Stimulated activated naive CD4-positive, alpha-beta T cell treated with Interleukin-2 at 50 U/mL for 16 hours (primary cell): ENCODE measurements at places on chromosomes 1 and 21.

GRCh38 chr1:170881268-170882265, 53.8 kb upstream of the MROH9 start:
- DNase-seq, result no peak

- DNase-seq, result no peak
Observed at GRCh38 chr1:23122023-23122748, 46.5 kb downstream of the LUZP1 start.

- DNase-seq, result no peak
Observed at GRCh38 chr1:101282314-101283038, 45.7 kb downstream of the S1PR1 start.

DNA sequence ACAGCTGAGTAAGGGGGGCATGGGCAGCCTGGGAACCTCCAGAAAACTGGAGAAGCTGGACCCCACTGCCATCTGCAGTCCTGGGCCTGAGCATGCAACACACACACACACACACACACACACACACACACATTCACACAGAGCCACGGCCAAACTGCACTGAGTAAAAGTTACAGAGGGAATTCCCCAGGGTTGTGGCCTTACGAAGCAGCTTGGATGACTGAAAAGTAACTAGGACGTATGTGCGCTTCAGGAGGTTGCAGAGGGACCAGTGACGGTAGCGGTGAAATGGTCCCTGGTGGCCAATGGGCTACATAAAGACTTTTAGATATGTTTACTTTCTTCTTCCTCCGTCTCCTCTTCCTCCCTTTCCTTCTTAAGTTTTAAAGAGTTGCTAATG, 232.5 kb upstream of the TMEM51 start:
- no peak for DNase-seq

GRCh38 chr1:29179641-29180184, 2.0 kb downstream of the SRSF4 start:
- DNase-seq, result no peak

DNA sequence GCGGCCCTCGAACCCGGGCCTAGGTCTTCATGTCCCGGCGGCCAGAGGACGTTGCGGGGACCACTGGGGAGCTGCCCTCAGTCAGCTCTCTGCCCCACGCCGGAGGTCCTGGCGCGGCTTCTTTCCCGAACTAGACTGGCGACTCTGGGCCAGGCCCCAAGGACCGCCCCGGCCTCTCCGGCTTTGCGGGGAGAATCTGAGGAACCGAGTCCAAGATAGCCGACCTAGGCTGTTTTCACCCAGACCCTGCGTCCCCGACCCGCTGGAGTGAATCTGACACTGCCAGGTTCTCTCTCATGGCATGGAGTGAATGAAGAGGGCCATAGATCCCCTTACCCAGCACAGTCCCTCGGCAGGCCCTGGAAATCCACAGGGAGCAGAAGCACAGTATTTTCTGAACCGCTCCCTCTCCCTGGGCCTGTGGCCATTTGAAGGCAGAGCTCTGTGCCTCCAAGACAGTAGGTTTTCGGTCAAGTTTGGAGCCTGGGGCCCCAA, 9.9 kb upstream of the BARHL2 start:
- DNase-seq, result no peak

DNA sequence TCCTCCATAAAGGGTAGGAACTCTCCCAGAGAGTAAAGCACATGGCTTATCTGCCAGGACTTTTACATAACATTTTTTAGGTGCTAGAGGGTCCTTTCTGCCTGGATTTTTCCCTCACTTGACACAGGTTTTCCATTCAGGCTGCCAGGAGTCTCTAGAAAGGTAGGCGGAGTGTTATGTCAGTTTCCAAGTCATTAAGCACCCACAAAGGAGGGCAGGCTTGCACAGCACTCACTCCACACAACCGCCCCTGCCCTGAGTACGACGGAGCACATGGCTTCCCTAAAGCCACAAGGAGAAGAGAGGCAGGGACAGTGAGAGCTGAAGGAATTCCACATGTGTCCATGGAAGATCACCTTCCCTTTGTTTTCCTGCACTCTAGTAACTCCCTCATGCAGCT, 55.7 kb downstream of the CAPZB start:
- DNase-seq, result no peak

DNA sequence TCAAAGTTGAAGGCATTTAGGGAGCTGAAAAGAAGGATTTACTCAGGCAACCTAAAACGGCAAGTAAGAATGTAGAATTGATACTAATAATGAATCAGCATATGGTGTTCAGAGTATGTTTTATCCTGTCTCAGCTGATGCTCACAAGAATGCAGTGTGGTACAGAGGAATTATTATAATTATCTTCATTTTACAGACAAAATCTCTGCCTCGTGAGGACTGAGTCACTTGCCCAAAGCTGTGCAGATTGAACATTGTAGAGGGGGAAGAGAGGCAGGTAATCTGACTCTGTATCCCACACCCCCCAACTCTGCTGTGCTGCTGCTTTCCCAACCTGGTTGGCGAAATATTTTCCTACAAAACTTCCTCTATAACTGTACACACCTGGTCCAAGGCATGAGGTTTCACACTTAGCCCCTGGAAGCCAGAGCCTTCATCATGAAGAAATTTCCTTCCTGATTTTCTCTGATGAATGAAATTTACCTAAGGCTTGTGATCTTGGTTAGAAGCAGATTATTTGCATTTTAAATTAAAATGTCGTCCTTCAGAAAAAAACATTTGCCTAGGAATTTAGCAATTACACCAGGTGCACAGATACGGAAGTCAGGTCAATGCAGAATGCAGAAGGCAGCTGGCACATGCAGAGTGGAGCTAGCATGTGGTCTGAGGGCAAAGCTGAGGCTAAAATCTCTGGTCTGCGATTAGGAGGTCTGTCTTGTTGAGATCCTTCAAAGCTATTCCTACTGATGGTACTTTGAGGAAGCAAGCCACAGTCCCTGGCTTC, 52.8 kb downstream of the DPT start:
- no peak for DNase-seq

- no peak for DNase-seq
Observed at GRCh38 chr1:212302745-212303383, 17.7 kb downstream of the PPP2R5A start.

- no peak for DNase-seq
Observed at GRCh38 chr1:107786203-107786845, 178.7 kb downstream of the VAV3 start.

- DNase-seq, result no peak
Observed at GRCh38 chr1:17520041-17520440, 19.5 kb upstream of the ARHGEF10L start.

DNA sequence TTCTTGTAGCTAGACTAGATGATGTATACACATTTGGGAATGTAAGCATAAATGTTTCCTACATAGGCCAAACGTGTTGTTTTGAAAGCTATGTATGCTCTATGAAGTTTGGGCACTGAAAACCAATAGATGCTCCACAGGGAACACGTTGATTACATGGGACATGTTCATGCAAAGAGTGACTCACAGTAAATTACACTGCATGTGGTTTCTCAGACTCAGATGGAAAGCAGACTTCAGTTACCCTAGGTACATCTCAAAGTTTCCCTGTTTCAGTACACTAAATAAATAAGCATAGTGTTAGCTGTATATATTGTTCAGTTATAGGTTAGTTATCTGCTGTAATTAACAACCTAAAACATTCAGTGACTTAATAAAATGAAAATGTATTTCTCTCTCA, 301.9 kb upstream of the RUNX1 start:
- DNase-seq, result no peak

- DNase-seq, result no peak
Observed at GRCh38 chr21:42162831-42163510, 56.0 kb upstream of the ABCG1 start.

- DNase-seq, result no peak
Observed at GRCh38 chr1:27572019-27572678, 31.8 kb downstream of the AHDC1 start.

DNA sequence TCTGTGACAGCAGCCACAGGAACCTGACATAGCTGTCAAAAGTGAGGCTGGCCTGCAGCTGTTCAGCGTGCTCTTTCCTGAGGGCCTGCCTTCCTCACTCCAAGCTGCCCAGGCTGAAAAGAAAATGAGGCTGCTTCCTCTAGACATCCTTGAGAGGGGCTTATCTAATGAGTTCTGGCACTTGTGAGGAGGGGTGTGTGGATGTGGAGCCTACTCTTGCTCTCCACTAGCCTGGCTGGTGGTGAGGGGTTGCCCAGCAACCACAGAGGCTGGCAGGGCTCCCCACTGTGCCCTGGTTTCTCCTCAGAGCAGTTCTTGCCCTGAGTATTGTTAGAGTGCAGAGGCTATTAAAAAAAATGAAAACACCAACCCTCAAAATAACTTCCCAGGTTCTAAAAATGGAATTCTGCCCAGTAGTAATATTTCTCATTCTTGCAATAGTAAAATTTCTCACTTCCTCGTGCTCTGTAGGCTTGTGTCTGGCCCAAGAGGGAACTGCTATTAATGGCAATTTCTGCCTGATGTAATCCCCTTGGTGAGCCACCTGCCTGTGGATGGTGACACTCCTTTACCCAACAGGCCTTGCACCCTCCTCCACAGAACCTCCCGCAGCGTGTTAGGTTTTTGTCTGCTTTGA, 52.6 kb upstream of the EPS8L3 start:
- DNase-seq, result no peak

DNA sequence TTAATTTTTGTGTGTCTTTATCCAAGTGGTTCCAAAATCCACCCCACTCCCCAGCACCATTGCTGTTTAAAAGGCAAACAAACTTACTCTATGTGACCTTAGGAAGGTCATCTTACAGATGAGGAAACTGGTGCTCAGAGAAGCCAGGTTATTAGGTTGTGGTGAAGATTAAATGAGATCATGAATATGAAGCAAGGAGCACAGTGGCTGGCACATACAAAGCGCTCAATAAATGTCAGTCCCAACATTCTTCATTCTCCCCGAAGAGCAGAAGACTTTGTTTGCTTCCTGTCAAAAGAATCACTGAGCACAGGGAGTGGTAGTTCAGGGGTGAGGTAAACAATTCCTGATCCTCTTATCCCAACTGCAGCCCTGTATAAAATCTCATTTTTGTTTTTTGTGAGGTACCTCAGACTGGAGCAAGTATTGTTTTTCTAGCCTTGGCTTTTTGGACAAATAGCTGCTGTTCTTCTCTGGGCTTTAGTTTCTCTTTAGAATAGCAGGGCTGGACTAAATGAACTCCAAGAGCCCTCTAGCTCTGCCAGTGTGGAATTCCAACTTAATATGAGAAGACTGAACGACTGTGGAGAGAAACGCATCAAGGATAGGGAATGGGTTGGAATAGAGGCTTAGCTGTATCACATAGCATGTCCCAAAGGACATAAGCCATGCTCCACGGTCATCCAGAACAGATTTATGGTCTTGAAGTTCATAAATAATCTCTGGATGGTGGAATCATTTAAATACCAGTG, 455.3 kb upstream of the USP24 start:
- DNase-seq, result no peak

GRCh38 chr1:92831368-92831761, 475 bp upstream of the RPL5 start:
- no peak for DNase-seq
